GM13977 (cell line): ENCODE measurements at places on chromosomes 2 and 18.

DNA sequence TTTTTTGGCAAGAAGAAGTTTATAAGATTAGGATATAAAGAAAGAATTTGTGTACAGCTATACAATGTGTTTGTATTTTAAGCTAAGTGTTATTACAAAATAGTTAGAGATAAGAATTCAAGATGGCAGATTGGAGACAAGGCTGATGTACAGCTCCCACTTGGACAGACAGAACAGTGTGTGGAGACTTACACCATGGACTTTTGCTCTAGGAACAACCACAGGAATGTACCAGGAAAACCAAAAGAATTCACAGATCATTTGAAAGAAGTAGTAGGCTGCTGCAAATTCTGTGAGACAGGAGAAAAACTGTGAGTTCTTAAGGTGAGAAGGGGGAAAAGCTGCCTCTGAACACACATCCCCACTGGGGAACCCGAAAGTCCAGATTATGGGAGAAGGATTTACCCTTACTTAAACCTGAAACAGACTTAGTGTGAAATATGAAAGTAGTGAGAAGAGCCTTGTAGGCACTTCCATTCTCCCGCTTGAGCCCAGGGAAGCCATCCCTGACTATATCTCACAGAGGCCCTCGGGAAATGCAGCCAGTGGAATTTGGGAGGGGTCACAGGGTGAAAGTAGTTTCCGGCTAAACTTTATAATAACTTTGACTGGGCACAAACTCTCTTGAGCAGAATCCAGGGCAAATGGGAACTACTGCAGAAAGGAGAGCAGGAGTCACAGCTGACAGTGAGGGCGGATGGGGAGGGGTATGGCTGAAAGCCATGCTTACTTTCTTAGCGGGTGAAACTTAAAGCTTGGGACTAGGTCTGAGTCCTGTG is 11.6 kb upstream of the RPRD1A start:
- DNase-seq: no peak

DNA sequence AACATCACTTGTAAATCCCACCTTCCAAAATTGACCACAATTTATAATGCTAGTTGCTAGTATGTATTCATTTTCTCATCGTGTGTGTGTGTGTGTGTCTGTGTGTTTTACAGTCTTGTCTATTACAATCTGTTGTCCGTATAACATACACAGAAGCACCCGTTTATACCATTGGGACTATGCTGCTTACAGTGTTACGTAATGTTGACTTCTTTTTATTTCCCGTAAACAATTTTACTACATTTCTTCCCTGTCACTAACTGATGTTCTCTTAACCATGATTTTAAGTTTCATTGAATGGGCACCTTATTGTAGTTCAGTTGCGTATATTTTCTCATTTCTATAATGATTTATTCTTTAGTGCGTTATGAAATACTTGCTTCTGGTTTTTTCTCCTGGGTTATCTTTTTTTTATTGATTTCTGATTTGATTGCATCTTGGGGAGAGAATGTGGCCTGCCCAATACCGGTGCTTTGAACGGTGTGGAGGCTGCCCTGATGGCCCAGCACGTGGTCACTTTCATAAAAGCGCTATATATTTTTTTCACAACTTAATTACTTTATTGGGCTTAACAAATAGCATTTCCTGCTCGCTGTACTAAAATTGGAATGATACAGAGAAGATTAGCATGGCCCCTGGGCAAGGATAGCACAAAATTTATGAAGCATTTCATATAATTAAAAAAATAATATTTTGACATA is 14.5 kb upstream of the ASB1 start:
- DNase-seq: no peak

DNA sequence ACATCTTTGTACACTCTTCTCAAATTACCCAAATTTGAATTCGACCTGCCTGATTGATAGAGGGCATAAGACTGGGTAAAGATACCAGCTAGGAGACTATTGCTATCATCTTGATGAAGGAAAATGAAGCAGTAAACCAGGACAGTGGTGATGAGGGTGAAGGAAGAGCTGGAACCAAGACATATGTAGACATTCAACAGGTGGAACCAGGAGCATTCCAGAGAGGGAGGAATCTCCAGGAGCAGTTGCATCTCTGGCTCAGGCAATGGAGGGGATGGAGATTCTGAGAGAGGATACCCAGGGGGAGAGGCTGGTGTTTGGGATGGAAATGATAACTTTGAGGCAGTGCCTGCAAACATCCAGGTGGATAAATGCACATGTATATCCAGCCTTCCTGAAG is 41.6 kb downstream of the SDC1 start:
- no peak for DNase-seq

GRCh38 chr2:111896024-111896423 is 2.4 kb upstream of the MERTK start:
- no peak for DNase-seq

GRCh38 chr2:217520356-217521010 is 482.3 kb downstream of the TNS1 start:
- DNase-seq: no peak

DNA sequence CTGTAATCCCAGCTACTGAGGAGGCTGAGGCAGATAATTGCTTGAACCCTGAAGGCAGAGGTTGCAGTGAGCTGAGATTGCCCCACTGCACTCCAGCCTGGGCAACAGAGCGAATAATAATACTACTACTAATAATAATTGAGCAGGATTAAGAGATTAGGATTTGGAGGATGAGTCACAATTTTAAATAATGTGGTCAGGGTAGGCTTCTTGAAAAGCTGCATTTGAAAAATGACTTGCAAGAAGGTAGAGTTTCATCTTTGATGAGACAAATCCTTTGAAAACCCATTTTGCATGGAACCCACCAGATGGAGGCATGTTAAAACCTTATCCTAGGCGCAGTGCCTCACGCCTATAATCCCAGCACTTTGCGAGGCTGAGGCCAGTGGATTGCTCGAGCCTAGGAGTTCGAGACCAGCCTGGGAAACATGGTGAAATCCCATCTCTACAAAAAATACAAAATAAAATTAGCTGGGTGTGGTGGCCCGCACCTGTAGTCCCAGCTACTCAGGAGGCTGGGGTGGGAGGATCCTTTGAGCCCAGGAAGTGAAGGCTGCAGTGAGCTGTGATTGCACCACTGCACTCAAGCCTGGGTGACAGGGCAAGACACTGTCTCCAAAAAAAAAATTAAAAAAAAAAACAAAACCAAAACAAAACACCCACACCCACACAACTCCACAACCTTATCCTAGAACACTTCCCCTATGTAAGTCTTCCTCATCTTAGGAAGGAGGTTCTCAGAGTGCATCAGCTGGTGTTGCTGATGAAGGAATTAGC is 3.3 kb upstream of the ATP8B1 start:
- DNase-seq: no peak

DNA sequence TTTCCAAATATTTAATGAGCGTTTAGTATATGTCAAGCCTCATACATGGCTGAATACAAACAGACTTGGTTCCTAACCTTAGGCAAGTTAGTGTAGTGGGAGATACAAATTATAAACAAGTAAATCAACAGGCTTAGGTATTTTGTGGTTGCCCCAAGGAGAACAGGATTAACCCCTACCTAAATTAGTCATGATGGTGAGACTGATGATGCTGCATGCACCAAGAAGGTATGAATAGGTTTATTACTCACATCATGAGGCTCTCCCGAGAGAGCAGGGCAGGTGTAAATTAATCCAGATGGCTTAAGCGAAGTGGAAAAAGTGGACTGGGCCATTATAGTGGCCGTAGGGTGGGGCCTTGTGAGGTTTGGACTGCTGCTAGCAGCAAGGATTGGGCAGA is 118.1 kb upstream of the GCFC2 start:
- DNase-seq: no peak

DNA sequence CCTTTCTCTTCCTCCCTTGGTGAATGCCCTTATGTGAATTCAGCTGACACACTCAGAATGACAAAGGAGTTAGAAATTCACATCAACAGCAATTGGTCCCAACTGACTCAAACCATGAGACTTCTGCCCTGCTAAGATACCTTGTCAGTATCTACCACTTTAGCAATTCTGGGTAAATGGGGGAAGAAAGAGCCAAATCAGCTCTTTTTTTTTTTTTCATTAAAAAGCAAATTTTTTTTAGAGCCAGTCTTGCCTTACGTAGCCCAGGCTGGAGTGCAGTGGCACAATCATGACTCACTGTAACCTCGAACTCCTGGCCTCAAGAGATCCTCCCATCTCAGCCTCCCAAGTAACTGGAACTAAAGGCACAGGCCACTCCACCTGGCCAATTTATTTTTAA is 1.7 kb upstream of the PPP4R1 start:
- DNase-seq: no peak

DNA sequence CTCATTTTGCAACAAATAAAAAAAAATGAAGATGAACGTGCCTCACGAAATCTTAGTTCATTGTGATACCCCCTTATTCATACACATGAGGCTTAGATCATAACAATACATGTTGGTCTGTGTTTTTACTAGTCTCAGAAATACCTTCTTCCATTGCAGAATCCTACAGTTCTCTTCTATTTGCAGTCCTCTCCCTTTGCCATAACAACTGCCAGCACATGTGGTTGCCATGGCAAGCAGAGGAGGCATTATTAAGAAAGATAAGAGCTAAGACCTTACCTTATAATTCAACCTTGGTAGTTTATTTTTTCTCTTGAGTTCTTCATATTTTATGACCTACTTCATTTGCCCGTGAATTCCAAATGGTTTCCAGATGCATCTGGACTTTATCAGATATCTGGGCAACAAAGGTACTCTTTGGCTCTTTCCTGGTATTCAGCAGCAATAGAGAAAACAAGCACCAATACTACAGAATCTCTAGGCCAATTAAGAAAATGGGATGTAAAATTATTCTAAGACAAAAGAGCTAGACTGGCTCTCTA is 524.0 kb downstream of the CMPK2 start:
- no peak for DNase-seq

DNA sequence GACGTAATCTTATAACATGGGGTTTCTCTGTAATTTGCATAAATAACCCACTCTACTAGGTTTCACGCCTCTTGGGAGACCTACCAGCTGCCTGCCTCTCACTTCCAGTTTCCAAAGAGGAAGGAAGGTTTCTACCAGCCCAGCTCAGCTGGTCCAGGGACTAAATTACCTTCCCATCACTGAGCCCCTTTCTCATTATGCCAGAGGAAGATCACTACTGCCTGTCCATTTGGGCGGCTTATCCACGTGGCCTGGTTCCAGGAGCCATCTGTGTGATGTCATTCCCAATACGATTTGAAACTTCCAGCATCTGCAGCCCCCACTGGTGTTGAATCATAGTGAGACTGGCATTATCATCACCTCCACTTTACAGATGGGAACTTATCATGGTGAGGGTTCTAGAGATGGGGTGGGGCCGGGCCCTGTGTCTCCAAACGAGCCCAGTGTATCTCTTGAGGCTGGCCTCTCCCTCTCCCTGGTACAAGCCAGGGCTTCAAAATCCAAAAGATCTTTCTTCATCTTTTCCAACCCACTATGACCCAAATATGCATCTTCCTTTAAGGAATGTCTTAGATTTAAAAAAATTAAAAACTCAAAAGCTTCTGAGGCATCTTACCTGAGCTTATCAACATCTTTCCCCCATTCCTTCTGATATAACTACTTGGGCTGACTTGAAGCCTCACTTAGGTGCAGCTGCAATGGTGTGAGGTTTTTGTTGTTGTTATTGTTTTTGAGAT is 140.8 kb downstream of the DDX1 start:
- peak; percentile 60 for DNase-seq

GRCh38 chr2:218806346-218806978 is 24.5 kb downstream of the CYP27A1 start:
- DNase-seq: no peak

DNA sequence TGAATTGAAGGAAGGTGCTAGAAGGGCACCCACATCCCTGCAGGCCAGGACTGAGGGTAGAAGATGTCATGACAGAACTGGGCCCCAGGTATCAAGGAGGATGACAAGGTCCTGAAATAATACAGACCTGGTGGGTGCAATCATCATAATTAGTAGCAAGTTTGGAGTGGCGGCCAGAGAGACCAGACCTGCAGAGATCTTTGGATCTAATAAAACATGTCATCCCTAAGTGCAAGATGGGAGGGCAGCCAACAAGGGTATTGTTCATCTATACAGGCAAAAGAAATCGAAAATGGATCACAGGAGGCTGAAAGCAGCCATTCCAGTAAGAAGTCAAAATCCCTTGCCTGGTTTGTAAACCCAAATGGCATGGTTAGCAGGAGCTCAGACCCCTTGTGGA is 111.3 kb upstream of the BOD1L2 start:
- DNase-seq: no peak

GRCh38 chr2:68900496-68901198 is 29.4 kb upstream of the BMP10 start:
- no peak for DNase-seq

DNA sequence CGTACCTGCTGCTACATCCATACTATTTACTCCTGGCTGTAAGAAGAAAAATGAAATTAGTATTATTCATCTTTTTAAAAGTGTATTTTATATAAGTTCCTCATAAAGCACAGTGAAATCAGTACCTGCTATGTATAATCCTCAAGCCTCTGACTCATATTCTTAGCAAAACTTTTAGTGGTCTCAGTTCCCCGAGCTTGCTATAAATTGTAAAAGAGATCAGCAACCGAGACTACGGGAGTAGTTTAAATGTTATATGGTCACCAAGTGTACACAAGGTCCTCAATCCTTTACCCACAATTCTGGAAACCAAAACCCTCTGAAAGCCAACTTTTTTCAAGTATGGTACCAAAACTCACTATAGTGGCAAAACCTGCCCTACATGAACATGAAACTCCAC is 24.2 kb downstream of the PRPF40A start:
- peak; percentile 43 for DNase-seq

DNA sequence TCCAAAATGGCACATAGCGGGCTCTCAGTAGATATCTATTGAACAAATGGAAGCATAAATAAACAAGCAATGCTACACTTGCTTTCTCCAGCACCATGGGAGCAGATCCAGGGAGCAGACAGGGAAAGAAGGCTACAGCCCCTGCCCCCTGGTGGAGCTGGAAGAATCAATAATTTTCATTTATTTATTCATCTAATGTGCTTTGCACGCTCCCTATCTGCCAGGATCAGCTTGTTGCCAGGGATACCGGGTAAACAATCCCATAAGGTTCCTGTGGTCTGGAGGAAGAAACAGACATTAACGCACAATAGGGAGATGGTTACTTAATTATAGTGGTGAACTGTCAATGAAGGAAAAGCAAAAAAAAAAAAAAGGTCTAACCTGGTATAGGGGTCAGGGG is 40.1 kb upstream of the CLASP1 start:
- no peak for DNase-seq

GRCh38 chr18:45237343-45238098 is 377.8 kb upstream of the SLC14A2 start:
- no peak for DNase-seq

DNA sequence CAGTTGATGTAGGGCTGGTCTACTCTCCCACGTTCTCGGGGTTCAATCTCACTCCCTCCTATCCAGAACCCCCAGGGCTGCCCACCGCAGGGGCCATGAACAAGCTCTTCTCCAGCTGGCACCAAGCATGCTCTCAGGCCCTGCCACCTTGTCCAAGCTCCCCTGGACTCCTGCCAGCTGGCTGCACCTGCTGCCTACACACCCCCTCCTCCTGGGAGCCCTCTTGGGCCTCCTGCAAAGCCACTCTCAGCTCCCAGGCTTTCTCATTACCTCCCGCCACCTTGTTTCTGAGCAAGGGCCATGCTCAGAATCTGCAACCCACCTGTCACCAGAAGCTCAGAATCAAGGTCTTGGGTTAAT is 56.0 kb downstream of the HDAC4 start:
- no peak for DNase-seq

GRCh38 chr2:187302116-187302515 is 145.9 kb downstream of the CALCRL start:
- DNase-seq: no peak

GRCh38 chr2:196758474-196759377 is 40.8 kb downstream of the GTF3C3 start:
- DNase-seq: no peak

GRCh38 chr2:98691303-98691702 is 39.6 kb downstream of the MGAT4A start:
- no peak for DNase-seq
